Airway epithelial cell (primary cell): ENCODE measurements at places on chromosomes 1 and 21. TPM values are rescaled to one million over a fixed set of nuclear protein-coding genes. Genes with fewer than 3 reads are reported as not detected.

GPR161 gene
- total RNA-seq: 8.5 and 11.8 TPM in 2 replicates

FCRLA gene
- total RNA-seq: 0.21 TPM in 1 of 2 replicates, not detected in the other

PRXL2B gene
- 18.0 and 30.4 TPM in 2 replicates for total RNA-seq

TPTE gene
- not detected in 2 replicates for total RNA-seq

KPRP gene
- total RNA-seq: not detected in 2 replicates

CR1L gene
- total RNA-seq: 0.07 TPM in 1 of 2 replicates, not detected in the other

FOXE3 gene
- not detected in 2 replicates for total RNA-seq
